ENCODE measurements at places on chromosomes 5 and 9.

DNA sequence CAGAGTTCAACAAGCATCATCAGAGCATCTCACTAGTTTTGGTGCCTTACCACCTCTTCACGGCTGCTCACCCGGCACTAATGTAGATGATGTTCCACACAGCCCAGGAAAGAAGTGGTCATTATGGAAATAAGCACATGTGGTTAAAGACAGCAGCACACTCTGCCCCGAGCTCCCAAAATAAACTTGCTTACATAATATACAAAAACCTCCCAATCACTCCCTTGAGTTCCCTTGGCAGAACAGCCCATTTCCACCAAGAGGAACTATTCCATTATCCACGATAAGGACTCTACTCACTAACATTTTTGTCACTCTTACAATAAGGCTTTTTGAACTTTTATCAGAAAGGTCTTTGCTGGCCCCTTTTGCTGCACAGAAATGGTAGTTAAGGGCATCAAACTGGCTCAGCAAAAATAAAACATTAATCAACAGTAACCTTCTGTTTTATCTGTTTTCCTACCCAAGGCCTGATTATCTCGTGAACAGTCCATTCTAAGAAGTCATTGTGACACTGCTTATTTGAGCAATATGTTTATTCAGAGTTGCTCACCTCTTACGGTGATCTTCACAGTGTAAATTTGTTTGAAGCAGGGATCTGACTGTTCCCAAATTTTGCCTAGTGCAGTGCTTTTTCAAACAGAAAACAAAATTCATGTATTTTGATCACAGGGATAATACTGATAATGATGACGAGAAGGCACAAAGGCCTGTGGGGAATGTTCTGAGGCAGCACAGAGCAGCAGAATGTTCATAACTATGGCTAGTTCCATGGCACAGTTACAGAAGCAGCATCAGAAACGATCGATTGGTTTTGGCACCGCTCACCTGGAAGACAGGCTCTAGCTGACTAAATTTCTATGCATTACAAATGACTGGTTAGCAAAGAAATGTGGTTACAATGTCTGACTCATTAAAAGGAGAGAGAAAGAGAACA is 399.8 kb upstream of the PIK3R1 start:
- DNase-seq: no peak

DNA sequence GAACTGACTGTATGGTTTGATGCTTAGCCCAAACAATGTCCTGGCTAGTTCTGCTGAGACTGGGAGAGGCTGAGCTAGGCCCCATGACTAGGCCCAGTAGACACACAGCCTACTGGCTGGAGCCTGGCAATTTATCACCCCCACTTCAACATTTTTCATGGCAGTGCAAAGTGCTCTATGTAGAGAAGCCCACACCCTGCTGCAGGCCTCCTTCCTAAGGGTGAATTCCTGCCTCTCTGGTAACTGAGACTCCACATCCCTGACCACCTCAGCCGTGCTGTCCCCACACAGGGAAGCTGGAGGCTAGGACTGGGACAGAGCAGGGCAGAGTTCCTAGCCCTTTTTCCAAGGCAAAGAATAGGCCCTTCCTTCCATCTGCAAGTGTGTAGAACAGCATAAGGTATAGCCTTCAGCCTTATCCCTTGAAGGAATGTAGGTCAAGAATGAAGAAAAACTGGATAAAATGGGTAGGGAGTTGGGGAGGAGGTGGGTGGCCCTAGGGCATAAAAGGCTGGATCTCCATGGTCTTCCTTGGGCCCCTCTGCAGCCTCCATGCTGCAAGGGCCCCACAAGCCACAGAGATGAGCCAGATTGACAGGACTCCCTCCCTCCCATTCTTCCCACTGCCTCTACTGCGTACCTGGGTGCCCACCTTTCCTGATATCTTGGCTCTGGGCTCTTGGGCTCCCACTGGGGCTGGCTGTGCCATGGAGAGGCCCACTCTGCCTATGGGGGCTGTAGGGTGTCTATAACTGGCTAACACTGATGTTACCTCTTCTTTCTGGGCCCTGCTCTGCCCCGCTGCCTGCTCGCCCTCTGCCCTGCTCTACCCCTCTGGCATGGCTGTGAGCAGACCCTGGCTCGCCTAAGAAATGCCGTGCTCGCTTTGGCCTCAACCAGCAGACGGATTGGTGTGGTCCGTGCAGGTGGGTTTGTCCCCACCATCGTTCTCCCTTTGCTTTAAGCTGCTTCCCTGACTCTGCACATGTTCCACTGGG is 29.8 kb downstream of the TCF7 start:
- DNase-seq: no peak

DNA sequence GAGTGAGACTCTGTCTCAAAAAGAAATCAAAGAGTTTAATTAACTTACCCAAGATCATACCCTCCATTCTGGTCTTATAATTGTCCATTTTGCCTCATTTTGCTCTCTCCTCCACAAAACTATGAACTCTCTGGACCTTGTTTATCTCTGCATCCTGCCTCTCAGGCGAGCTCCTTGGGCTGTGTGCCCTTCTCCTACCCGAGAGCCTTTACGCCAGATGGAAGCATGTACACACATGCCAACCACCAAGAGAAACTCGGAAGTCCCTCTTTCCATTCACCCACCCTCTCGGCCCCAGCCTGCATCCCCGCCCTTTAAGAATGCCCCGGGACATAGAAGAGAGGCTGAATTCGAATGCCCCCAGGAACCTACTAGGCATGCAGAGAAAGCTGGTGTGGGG is 25.9 kb downstream of the CPLX2 start:
- DNase-seq: no peak

- no peak for DNase-seq
These were observed 1.3 kb downstream of the MAT2B start for GRCh38 chr5:163506726-163507125.

GRCh38 chr9:18798508-18799290 is 234.3 kb downstream of the SAXO1 start:
- DNase-seq: no peak

DNA sequence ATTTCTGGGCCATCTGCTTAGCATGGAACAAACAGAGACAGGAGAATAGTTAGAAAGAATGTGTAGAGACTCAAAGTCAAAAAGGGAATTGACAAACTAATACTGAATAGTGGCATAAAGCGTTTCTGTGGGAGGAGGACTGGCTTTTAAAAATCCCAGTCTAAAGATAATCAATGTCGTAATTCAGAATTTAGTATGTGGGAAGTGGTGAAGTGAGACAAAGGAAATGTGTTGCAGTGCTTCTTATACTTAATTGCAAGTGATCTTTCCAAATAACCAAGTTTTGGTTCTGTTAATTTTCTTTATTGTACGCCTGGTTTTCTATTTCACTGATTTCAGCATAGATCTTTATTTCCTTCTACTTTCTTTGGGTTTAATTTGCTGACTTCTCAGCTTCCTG is 133.2 kb downstream of the ENTREP1 start:
- DNase-seq: no peak

DNA sequence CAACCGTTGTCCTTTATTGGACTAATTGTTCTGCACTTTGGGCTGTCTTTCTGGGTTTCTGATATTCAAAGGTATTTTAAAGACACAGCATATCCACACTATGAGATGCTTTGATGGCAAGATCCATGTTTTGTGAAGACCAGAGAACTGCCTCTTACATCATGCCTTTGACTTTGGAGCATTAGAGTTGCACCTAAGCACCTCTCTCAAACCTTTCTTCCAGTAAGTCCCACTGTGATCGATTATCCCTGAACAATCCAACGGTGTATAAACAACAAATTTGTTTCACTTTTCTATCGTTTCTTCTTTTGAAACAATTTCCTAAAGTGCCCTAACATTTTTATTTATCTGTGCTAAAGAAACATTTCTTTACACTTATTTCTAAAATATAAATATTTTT is 144.4 kb downstream of the KCTD16 start:
- no peak for DNase-seq

GRCh38 chr9:109277451-109277850 is 43.4 kb downstream of the EPB41L4B start:
- DNase-seq: no peak

GRCh38 chr5:43422143-43422542 is 10.0 kb upstream of the CCL28 start:
- no peak for DNase-seq

DNA sequence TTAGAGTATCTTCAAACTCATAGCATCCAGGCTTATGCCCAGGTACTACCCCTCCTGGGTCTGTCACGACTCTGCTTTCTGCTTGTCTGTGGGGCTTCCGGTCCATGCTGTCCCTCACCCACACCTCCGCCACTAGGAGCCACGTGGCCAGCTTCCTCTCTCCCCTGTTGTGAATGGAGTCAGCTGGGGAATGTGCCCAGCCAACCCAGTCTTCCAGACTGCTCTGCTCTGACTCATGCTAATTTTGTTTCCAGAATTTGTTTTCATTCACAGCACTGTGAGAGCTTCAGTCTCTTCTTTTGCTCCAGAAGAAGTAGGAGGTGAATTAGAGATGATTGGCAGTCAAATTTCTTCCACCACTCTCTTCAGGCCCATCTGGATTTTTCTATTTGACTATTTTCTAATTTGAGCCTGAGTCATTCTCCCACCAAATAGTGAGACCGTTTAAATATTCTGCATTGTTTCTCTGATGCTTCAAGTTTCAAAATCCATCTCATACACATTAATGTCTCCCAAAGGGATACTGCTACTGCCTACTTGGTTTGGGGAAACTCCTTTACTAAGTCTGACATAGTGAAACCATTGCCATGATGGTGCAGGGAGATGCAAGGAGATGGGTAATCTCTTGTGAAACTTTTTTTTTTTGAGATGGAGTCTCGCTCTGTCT is 424.1 kb upstream of the KIF2A start:
- DNase-seq: no peak

GRCh38 chr9:95084254-95084934 is 233.1 kb downstream of the FANCC start:
- no peak for DNase-seq

- peak; percentile 68 for DNase-seq
These were observed 65.5 kb downstream of the EBF1 start for GRCh38 chr5:159034083-159034824.

DNA sequence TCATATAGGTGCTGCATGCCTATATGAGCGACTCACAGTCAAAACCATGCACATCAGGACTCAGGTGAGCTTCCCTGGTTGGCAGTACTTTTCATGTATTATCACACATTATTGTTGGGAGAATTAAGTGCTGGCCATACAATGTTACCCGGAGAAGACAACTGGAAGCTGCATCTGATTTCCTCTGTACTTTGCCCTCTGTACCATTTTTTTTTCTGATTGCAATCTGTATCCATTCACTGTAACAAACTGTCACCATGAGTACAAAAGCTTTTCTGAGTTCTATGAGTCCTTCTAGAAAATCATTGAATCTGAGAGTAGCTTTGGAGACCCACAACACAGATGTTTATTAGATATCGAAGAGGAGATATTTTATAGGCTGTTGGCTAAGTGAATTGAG is 651.0 kb downstream of the NR2F1-AS1 start:
- DNase-seq: no peak

- no peak for DNase-seq
These were observed 159.5 kb upstream of the SLC28A3 start for GRCh38 chr9:84499969-84500582.

GRCh38 chr9:130682421-130683121 is 11.0 kb upstream of the EXOSC2 start:
- peak; percentile 86 for DNase-seq

- no peak for DNase-seq
These were observed 53.8 kb upstream of the NRARP start for GRCh38 chr9:137355761-137356365.

DNA sequence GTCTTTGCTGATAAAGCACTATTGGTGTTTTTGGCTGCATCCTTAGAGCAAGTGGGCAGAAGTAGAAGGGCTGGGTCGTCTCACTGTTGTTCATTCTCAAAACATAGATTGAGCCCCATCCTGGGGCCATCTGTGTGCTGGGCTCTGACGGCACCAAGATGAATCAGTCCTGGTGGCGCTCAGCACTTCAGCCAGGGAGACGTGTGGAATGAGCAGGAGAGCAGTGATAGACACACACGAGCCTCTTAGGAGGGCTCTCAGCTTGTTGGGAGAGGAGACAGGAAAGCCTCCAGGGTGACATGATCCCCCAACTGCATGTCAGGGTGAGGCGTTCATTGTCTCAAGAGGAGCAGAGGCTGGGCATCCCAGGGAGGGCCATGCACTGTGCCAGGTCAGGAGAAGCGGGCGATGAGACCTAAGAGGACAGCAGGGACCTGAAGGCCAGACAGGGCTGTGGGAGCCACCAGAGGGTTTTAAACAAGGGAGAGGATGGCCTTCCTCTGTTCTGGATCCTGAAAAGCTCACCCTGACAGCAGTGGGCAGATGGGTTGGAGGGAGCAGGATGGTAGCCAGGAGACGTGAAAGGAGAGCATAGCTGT is 115.8 kb downstream of the DAB2IP start:
- no peak for DNase-seq

DNA sequence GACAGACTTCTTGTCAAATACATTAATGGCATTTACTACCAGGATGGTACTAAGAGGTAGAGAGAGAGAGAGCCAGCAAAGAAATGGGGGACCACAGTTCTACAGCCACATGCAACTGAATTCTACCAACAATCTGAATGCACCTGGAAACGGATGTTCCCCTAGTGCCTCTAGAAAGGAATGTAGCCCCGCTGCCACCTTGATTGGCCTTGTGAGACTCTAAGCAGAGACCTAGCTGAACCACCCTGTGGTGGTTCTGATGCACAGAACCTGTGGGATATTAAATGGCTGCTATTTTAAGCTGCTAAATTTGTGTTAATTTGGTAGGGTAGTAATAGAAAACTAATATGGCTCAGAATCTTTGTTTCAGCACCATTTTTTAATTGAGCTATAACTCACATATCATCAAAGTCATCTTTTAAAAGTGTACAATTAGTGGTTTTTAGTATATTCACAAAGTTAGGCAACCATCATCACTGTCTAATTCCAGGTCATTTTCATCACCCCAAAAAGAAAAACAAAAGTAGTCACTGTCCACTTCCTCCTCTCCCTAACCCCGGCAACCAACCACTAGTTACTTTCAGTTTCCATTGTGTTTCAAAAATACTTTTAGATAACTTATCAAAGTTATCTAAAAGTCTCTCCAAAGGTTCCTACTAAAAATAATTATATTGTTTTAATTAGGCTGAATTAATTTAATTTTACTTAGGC is 51.7 kb downstream of the CPLANE1 start:
- no peak for DNase-seq

DNA sequence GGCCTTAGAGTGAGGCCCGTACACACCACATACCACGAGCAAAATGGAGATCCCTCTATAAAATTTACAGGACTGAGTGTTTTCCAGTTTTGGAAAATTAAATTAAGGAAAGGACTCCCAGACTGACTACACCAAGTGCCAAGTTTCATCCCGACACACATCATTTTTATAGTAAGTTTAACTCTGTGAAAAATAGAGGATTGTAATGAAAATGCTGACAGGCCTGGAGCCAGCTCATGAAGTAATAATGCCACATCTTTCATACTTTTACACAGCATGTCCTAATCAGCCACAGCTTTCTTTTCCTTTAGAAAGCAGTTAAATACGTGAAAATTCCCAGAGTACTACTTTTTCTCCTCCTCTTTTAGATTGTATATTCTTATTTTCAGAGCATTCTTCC is 169.2 kb downstream of the SAXO1 start:
- DNase-seq: no peak

GRCh38 chr9:95506428-95506677 is 10.4 kb downstream of the PTCH1 start:
- DNase-seq: peak; percentile 60

- DNase-seq: no peak
These were observed 308.8 kb upstream of the DMRT1 start for GRCh38 chr9:532707-533106.
